PC-9 (cell line): ENCODE measurements at places on chromosomes 1 and 21. TPM values are rescaled to one million over a fixed set of nuclear protein-coding genes. Genes with fewer than 3 reads are reported as not detected.

OR2T35 gene
- total RNA-seq: not detected in 2 replicates

DPT gene
- not detected in 2 replicates for total RNA-seq

ATG4C gene
- total RNA-seq: 7.5 and 13.8 TPM in 2 replicates

FAAH gene
- 19.1 and 23.8 TPM in 2 replicates for total RNA-seq

DCST1 gene
- total RNA-seq: 0.22 and 0.43 TPM in 2 replicates

CR1L gene
- total RNA-seq: not detected in 2 replicates

- DNase-seq: no peak
These were observed 5.7 kb upstream of the ZDHHC18 start for GRCh38 chr1:26820784-26821269.

GRCh38 chr1:21822349-21822748, 10.3 kb downstream of the LDLRAD2 start:
- DNase-seq: no peak

- no peak for DNase-seq
These were observed 103.8 kb downstream of the DMRTB1 start for GRCh38 chr1:53562981-53563379.

- no peak for DNase-seq
These were observed 18.3 kb downstream of the CAPN2 start for GRCh38 chr1:223730479-223731132.

DNA sequence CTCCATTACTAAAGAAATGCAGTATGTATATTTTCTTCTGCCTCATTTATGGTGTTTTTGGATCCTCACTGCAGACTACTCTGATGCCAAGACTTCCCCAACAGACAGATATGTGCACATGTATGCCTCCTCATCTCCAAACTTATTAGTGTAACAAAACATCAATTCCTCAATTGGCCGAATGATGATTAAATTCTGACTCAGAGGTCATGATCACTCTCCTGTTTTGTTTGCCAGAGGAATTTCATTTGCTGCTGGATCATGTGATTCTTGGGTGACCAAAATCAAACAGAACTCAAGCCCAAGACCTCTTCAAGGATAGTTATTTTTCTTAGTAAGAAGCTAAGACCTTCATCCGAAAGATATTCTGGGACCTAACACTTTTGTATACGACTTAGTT, 227.6 kb downstream of the LMO4 start:
- no peak for DNase-seq

GRCh38 chr1:217734973-217735372, 103.8 kb downstream of the SPATA17 start:
- DNase-seq: no peak

- no peak for DNase-seq
These were observed 45.9 kb upstream of the EDN2 start for GRCh38 chr1:41530411-41530810.

DNA sequence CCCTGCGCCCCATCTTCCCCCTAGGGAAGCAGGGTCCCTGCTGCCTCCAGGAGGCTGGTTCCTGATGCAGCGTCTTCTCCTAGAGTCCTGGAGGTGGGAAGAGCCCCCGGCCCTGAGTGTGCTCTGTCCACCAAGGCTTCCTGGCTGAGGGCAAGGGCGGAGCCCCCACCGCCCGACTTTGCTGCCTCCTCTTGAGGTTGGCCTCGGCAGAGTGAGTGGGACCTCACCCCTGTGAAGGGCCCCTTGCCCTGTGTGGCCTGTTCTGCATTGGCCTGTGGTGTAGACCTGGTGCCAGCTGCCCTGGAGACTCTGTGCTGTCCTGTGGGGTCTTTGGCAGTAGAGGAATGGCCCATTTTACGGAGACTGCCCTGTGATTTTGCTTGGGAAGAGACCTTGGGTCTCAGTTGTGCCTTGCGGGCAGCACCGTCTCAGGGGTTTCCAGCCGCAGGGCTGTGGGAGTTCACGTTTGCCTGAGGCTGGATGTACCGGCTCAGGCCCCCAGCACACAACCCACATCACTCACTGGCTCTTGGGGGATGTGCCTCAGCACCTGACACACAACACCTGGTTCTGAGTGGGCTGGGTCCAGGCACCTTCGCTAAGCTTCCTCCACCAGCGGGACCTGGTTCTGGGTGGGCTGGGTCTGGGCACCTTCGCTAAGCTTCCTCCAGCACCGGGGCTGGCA, 73.6 kb downstream of the SKI start:
- DNase-seq: no peak

DNA sequence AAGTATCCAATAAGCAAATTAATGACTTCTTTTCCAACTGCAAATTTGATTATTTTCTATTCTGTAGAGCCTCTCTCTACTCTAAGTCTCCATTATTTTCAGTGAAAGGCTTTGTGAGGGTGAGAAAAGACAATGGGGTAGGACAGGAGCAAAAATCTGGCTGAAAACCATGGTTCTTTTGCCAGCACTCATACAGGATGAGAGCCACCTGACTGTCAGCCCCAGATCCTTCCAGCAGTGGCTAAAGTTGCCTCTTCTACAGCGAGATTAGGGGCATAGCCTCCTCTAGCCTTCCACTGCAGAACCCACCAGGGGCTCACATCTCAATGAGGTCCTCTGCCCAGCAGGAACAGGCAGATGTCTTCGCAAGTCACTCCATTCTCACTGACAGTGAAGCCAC, 23.7 kb downstream of the NMNAT2 start:
- DNase-seq: no peak

- no peak for DNase-seq
These were observed 16.2 kb downstream of the HSD11B1 start for GRCh38 chr1:209720826-209721225.

GRCh38 chr1:19208710-19209438, 1.2 kb downstream of the UBR4 start:
- DNase-seq: no peak

GRCh38 chr1:6653436-6654290, 29.0 kb downstream of the THAP3 start:
- no peak for DNase-seq

DNA sequence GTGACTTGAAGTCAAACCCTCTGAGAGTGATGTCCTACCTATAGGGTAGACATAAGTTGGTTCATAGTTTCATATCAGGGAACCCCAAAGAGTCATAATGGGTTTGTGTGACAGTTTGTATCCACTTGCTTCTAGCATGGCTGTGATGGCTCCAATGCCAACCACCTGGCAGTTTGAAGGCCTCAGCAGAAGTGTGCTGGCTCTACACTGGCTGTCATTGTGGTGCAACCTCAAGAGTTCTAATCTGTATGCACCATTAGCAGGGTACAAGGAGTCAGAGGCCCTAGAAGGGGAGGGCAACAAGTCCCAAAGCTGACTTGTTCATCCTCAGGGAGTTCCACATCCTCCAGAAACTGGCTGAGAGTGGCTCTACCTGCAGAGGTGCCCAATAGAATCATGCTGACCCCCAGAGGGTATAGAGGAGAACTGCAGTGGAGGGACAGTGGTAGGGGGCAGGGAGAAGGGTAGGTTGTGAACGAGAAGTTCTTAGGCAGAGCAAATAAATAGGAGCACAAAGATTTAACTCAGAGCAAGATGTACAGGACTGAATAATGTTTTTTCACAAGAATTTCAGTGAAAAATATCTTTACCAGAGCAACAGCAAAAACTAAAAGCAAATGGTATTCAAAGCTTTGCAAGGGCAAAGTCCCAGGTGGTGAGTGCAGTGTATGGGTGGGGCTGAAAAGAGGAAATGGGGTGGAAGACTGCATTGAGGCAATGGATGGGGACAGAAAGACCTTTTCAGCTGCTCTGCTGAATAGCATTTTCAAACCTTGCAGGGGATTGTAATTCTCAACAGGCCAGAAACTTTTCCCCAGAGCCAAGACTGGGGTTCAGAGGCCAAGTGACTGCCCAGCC, 3.2 kb downstream of the FCRL2 start:
- DNase-seq: no peak

DNA sequence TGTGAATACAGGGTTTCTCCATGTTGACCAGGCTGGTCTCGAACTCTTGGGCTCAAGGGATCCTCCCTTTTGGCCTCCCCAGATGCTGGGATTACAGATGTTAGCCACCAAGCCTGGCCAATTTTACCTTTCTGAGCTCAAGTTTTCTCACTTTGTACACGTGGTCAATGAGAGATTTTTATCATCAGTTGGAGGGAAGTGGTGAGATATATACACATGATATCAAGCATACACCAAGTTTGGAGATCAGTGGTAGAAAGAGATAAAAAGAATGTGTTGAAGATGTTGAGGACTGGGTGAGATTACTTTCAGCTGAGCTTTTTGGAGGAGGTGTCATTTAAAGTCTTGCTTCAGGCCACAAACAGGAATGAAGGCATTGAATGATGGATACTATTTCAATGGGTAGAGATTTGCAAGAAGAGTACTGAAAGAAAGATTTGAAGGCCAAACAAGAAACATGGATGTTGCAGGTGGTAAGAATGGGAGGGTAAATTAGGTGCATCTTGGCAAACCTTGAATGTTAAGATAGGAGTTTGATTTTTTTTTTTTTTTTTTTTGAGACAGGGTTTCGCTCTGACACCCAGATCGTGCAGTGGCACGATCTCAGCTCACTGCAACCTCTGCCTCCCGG, 3.0 kb upstream of the SESN2 start:
- DNase-seq: no peak

GRCh38 chr1:228163776-228164519, 1.7 kb upstream of the IBA57 start:
- no peak for DNase-seq

DNA sequence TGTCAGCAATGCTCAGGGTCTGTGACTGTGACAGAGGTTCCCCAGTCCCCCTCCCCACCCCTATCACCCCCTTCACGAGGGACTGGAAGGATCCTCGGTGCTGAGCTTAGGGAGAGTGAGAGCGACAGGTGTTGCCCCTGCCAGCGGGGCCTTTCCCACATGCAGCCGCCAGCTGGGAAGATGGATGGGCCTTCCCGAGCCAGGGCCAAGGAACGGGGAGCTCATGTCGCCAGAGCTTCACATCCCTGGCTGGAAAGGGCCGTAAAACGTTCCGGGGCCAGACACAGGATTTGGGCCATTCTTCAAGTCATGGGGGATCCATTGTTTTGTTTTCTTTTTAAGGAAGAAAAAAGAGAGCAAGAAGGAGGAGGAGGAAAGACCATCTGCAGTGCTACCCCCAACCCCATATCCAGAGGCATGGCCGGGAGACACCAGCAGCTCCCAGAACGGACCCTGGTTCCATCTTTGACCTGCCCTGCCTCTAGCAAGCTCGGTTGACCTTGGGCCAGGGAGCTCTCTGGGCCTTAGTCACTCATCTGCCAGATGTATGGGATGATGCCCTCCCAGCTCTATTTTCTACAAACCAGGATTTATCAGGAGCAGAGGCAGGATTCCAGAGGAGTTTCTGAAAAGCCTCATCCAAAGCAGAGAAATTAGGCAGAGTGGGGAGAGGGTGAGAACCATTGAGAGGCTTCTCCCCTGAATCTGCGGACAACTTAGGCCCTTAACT, 54.1 kb downstream of the TAS1R2 start:
- no peak for DNase-seq

DNA sequence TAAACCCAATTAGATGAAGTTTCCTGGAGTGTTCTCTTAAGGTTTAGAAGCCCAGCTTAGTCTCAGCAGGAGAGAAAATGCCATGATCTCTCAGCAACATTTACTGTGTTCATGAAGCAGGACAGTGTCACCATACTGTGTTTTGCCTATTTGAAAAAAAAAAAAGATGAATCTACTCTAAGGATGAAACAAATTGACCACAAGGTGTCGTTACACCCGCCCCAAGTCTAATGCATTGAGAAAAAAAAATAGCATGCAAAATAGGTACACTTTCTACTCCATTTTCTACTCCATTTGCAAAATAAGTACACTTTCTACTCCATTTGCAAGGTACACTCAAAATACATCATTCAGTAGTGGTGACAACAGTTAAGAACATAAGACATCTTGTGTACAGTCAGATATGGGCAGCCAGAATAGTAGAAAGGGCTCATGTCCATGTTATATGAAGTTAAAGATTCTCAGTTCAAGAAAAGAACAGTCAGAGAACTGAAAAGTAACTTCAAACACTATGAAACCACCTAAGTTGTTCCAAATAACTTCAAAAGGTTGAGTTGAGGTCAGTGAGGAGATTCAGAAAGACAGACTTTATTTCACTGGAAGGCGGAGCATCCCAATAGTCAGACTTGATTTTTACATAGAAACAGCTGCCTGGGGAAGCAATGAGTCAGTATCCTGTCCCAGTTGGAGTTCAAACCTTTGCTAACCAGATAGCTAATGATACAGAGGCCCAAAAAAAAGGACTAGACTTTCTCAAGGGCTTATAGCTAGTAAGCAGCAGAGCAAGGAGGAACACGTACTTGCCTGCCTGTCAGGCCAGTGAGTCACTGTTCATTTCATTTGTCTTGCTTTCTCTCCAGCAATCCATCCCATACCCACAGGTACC, 13.3 kb downstream of the PLPPR5 start:
- no peak for DNase-seq

DNA sequence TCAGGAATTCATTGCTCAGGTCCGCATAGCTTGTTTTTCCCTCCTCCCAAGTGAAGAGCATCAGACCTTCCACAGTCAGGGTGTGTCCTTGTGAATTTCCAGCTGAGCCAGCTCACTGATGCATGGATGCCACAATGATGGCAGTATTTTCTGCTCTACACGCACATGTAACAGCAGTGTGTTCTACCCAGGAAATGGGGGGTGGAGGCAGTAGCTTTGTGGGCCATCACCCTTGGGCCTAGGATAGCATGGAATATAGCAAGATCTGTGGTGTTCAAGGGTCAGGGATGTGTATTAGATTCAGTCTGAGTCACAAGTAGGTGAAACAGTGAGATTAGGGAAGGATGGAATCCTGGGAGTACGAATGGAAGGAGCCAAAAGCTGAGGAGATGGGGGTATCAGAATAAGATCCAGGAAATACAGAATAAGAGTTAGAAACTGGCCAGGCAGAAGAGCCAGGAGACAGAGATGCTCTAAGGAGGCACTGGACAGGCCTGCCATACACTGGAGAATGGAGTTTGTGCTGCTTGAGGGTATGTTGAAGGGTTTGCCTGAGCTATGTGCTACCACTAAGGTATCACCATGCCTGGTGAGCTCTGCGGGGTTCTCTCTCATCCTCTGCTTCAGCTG, 90.6 kb upstream of the CNIH3 start:
- no peak for DNase-seq

DNA sequence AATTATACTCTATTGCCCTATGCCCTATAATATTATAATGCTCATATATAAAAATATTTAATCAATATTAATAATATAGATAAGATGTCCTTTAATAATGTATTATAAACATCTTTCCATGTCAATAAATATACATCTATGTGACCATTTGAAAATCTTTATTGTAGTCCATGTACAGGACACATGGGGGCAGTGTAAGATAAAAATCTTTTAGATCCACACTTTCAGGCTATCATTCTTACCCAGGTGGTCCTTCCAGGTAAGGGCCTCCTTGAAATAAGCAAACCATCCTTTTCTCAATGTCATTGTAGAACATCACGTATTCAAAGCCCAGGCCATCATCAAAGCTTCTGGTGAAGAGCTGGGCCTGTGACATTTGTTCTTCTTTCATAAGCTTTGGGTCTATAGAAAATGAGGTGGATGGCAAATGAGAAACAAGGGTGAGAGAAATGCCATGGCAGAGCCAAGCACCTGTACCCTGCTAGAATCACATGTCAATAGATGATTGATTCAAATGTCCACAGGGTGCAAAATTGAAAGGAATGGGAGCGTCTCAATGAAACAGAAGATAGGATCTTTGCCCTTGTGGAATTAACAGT, 20.2 kb downstream of the THEM4 start:
- DNase-seq: no peak

GRCh38 chr1:192936313-192937018, 122.7 kb downstream of the UCHL5 start:
- no peak for DNase-seq

- DNase-seq: no peak
These were observed 76.1 kb upstream of the JAK1 start for GRCh38 chr1:65042467-65042866.

- DNase-seq: no peak
These were observed 677 bp downstream of the PRKAA2 start for GRCh38 chr1:56645677-56646305.

GRCh38 chr1:201142849-201143725, 11.2 kb downstream of the TMEM9 start:
- no peak for DNase-seq
